Stimulated activated CD8-positive, alpha-beta memory T cell treated with anti-CD3 and anti-CD28 coated beads, Interleukin-2, amount 100 ng/mL, for 1 hour (primary cell): ENCODE measurements at places on chromosomes 7 and 10.

GRCh38 chr10:29569795-29570194 lies 65.0 kb downstream of the SVIL start:
- DNase-seq: no peak

- DNase-seq: no peak
Observed at GRCh38 chr7:2383543-2384274, 19.7 kb upstream of the CHST12 start.

- DNase-seq: no peak
Observed at GRCh38 chr7:142583446-142583845, 165.8 kb upstream of the PRSS1 start.

GRCh38 chr10:12806228-12807095 lies 195.1 kb downstream of the CCDC3 start:
- DNase-seq: no peak

DNA sequence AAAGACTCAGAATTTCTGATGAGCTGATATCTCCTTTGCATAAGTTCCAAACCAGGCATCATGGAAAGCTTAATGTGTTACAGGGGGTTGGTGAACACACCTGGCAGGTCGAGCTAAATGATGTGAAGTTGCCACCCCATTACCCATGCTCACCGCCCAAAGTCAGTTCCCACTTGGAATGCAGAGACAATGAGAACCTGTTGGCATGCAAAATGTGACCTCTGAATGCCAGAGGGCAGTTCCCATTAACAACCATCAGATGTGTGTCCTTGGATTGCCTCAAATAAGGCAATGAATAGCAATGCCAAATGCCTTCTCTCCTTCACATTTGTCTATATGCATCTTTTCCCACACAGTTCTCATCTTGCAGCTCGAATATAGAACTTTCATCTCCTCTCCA lies 190.7 kb downstream of the CDCA7L start:
- no peak for DNase-seq

DNA sequence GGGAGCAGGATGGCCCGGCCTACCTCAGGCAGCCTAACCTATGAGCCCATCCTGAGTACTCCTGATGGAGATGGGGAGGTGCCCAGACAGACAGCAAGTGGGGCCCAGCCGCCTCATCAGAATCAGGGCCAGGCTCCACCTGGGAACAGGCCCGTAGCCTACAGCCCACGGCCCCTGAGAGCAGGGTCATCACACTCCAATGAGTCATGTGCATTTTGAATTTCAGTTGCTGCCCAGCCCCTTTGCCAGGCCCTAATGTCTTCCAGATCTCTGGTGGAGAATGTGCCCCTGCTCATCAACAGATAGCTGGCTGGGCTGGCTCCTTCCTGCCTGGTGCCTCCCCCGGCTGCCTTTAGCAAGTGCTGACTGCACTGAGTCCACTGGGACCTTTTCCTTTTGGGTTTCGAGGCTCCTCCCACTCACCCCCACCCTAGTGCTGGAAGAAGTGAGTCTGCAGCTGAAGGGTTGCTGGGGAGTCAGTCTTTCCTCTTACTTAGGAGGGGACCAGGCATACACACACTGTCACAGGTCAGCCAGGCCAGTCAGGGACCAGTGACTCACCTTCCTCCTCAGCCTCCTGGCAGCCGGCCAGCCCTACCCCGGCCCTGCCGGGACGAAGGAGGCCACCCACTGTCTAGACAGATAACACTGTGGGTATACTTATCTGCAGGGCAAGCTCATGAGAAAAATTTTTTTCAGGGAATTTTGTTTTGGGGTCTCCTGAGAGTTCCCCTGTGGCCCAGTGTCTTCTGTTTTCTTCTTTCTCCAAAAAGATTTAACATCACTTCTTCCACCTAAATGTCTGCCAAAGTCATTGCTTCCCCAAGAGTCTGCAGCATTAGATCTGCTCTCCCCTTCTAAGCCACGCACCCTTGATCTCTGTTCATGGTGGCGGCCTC lies 9.1 kb upstream of the ASIC3 start:
- DNase-seq: peak; percentile 25
